Stimulated activated CD4-positive, alpha-beta T cell treated with anti-CD3 and anti-CD28 coated beads, TNF-alpha, amount 100 ng/mL, for 4 hours (primary cell): ENCODE measurements at places on chromosomes 16 and 17.
A peak's percentile ranks its signal among the peaks of the same experiment; 100 is the strongest.

DNA sequence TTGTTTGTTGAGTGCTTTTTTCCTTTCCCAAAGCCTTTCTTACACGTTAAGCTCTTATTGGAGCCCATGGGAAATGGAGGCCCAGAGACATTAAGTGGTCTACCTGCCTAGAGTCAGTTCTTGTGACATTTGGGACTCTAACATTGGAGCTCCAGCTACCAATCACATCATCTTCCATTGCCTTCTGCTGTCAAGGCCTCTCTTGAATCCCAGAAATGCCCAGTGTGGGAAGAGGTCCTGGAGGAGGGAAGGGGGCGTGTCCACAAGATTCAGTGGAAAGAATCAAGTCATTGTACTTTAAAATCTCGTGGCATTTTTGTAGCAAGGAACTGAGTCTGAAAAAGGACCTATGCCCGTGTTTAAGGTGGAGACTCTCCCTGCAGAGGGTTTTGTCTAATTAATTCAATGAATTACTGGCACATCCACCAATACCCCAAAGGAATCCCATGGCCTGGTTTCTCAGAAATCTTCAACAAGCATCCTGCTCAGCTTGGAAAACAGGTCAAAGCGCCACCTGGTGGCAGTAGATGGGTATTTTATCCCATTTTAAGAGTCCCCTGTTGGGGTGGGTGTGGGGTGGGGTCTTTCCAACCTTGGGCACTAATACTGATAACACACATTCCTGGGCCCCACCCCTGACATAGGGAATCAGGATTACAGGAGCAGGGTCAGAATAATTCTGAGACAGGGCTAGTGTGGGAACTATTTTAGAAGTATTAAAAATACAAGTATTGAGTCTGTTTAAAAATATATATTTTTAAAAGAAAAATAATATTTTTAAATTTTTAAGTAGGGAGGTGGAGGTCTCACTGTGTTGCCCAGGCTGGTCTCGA lies 24.6 kb downstream of the GPT2 start:
- DNase-seq: peak; percentile 34

DNA sequence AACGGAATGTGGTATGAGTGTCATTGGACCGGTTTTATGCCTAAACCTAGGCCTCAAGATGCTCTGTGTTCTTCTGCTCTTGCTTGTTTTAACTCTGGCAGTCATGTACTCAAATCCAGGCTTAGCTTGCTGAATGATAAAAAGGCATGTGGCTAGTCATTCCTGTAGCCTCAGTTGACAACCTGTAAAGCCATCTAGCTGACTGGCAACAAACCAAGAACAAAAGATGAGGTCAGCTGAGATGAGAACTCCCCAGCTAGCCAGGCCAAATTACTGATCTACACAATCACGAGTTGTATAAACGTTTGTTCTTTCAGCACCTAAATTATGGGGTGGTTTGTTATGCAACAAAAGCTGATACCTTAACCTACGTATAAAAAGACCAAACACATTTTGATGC lies 1406.0 kb upstream of the CDH8 start:
- DNase-seq: no peak

DNA sequence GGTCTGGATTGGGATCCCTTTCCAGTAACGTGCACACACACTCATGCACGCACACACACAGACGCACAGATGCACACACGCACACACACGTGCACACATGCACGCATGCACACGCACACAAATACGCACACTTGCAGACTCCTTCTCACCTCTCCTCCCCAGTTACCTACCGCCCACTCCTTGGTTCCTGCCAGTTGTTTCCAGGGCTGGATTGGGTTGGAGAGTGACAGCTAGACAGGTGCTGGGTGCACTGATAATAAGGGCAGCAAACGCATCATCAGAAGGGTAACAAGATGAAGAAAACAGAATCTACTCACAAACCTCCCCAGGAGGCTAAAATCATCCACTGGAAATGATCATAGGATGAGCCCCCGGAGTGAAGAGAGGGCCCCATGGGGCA lies 45.0 kb downstream of the HSBP1 start:
- no peak for DNase-seq

DNA sequence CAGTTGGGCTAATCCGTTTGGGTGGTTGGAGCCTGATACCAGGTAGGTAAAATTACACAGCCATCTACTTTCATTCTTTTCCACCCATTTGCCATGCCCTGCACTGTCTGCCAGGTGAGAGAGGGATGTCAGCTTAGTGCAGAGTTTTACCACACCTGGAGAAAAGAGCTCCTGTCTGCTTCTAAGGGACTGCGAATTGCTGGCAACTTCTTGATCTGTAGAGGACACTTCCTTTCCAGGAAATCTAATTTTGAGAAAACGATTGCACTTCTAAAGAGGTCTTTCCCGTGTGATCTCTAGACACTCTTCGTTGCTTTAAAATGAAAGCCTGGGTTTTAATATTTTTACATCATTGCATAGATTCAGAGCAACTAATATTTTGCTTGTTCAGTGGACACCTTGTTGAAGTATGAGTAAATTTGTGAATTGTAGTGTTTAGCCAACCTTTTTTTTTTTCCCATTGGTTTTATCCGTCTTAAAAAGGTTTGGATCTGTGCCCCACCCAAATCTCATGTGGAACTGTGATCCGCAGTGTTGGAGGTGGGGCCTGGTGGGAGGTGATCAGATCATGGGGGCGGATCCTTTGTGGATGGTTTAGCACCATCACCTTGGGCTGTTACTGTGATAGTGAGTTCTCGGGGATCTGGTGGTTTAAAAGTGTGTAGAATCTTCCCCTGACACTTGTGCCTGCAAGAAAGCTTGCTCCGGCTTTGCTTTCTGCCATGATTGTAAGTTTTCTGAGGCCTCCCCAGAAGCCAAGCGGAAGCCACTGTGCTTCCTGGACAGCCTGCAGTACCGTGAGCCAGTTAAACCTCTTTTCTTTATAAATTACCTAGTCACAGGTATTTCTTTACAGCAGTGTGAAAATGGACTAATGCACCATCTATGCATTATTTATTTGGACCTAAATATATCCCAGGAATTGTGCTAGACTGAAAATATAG lies 104.6 kb downstream of the PRKCA start:
- DNase-seq: no peak

DNA sequence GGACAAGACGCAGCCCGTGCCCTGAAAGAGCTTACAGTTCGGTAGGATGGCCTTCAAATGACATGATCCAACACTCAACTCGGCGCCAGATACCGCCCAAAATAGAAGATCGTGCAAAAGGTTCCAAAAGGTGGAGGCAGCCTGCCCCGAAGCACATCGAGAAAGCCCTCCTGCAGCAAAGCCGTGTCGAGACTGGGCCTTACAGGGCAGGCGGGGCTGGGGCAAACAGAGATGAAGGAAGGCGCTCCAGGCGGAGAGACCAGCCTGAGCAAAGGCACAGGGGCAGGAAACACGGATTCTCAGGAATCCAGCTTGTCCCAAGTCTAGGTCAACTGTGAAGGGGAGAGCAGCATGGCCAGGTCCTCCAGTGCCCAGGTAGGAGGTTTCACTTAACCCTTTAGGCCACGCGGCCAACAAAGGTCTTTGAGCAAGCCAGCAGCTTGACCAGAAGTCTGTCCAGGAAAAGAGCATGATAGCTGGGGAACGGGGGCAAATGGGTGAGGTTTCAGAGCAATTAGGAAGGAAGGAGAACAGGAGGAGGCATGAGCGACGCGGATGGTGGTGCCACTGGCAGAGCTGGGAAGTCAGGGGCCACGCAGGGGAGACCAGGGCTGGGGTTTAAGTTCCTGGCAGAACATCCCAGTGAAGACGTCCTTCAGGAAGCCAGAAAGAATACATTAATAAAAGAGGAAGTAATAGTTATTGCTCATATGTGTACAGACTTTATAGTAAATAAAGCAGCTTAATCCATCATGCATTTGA lies 21.2 kb upstream of the EIF1 start:
- no peak for DNase-seq

GRCh38 chr16:79369796-79370195 lies 230.7 kb downstream of the MAF start:
- no peak for DNase-seq

- peak; percentile 18 for DNase-seq
Measured at GRCh38 chr16:75764154-75764768, 38.0 kb upstream of the CPHXL start.

DNA sequence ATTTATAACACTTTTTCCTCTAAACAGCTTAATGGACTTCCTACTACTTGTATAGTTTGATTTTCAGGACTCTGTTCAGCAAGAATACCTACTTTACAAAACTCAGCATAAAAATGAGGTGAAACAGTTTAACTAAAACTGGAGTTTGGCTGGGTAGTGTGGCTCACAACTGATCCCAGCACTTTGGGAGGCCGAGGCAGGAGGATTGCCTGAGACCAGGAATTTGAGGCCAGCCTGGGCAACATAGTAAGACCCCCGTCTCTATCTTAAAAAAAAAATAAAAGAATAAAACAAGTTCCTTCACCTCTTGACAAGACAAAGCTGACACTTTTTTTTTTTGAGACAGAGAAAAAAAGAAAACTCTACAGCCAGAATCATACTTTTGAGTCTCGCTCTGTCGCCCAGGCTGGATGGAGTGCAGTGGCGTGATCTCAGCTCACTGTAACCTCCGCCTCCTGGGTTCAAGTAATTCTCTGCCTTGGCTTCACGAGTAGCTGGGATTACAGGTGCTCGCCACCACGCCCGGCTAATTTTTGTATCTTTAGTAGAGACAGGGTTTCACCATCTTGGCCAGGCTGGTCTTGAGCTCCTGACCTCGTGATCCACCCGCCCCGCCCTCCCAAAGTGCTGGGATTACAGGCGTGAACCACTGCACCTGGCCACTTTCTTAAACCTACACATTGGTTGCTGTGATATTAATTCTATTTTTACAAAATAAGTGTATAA lies 2.6 kb downstream of the PDF start:
- no peak for DNase-seq

GRCh38 chr17:77382966-77383612 lies 242.3 kb downstream of the SEC14L1 start:
- no peak for DNase-seq

DNA sequence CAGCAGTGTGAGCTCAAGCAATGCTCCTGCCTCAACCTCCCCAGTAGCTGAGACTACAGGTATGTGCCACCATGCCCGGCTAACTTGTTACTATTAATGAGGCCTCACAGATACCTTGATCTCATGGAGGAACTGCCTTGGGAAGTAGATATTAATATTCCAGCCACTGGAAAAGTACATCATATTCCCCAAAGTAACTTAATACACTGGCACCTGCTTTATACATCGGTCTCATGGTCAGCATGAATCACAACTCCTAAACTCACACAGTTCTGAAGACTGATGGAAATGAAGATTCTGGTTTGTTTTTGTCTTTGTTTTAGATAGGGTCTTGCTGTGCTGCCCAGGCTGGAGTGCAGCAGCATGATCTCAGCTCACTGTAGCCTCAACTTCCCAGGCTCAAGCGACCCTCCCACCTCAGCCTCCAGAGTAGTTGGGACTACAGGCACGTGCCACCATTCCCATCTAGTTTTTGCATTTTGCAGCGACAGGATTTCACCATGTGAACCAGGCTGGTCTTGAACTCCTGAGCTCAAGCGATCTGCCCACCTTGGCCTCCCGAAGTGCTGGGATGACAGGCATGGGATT lies 28.2 kb downstream of the ADCY9 start:
- no peak for DNase-seq

DNA sequence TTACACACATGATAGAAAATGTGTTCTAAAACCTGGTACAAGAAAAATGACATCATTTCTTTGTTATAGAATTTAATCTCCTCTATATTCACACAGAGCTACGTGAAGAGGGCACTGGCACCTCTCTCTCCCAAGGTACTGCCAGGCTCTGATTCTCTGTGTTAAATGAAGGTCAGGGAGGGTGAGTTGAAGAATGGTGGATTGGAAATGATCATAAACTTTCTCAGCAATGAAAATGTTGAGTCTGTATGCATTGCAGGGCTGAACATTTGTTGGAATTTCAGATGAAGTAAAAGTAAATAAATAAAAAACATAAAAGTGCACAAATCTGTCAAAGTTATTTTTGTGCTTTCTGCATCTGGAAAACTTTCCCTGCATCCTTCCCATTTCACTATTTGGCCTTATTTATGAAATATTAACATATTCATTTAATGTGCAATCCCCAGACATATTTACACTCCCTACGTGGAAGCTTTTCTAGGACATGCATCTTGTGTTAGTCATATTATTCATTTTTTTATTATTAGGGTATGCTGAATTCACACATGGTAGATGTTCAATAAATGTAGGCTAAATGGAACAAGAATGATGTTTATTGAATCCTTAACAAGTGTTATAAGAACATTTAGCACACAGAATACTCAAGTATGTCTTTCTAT lies 810.3 kb upstream of the CDH8 start:
- no peak for DNase-seq

DNA sequence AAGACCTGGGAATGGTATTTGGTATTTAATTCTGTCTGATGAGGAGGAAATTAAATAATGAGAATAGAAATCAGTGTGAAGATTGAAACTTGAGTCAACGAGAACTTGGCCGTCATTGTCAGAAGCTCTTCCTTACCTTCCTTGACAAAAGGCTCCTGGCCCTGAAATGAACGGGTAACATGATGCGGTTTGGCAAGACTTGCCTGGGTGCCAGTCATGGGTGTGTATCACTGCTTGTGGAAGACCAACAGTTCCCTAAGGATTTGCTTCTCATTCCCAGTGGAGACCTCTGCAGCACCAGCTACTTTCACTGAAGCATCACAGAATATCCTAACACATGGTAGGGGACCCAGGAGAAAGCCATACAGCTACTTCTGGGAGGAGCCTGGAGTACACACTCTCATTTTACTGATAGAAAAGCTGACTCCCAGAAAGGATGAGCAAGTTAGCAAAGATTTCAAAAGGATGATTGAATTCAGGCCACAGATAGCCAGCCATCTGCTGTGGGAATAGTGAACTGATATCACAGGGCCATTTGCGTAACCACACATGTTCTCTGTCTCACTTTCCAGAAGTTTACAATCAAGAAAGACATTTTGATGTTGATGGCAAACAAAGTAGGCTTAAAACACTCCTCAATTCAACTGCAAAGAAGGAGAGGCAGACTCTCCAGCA lies 258.1 kb upstream of the SALL1 start:
- DNase-seq: no peak

DNA sequence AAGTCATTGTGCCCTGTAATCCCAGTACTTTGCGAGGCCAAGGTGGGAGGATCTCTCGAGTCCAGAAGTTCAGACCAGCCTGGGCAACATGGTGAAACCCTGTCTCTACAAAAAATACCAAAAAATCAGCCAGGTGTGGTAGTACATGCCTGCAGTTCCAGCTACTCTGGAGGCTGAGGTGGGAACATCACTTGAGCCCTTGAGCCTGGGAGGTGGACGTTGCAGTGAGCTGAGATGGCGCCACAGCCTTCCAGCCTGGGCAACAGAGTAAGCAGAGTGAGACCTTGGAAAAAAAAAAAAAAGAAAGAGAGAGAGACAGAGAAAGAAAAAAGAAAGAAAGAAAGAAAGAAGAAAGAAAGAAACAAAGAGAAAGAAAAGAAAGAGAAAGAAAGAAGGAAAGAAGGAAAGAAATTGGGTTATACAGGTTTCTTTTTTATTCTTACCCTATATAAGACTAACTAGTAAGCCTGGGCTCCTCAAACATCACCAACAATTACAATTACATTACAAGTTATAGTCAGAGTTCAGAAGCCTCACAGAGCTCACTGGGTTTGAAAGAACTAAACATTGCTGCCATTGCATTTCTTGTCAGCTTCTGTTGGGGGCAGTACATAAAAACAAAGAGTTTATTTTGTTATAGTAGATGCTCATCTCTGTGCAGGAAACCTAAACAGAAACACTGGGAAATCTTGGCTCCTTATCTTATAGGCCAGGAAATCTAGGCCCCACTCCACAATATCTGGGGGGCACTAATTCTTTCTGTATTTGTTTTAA lies 6.7 kb upstream of the ABCA9 start:
- no peak for DNase-seq
